Activated T-helper 1 cell treated with anti-CD3 and anti-CD28 coated beads, Interleukin-12 subunit alpha, Interleukin-12 subunit beta, Interleukin-2, Interleukin-4 antibody, amounts not matched to agents 30 ng/mL and 10 ng/mL and 1 ng/mL, durations not matched to agents 14 hours and 24 hours and 36 hours (primary cell): ENCODE measurements at places on chromosomes 7 and 10.

DNA sequence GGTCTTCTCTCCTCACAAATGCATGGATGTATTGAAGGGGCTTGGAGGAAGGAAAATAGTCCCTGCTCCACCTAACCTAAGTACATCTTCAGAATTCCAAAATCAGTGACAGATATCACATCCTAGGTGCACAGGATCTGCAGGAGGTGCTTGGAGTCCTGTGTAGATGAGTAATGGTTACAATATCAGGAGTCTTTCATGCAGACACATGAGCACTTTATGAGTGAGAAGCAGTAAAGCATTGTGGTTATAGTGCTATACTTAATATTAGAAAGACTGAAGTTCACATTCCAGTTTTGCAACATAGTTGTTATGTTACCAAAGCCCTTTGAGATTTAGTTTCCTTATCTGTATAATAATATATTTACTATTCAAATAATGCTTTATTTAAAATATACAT is 516.7 kb downstream of the NEBL start:
- no peak overlapping the region for H3K27ac ChIP-seq
- no peaks in the 10 kb centered on the region for H3K4me1 ChIP-seq
- H3K4me3 ChIP-seq: no peak overlapping the region
- no peak for DNase-seq
- H3K27me3 ChIP-seq: no peaks in the 10 kb centered on the region
- no peaks in the 10 kb centered on the region for H3K36me3 ChIP-seq

GRCh38 chr7:142711196-142711595 is 38.1 kb upstream of the PRSS1 start:
- no peaks in the 10 kb centered on the region for H3K27me3 ChIP-seq
- H3K36me3 ChIP-seq: no peaks in the 10 kb centered on the region
- no peak overlapping the region for H3K4me3 ChIP-seq
- peaks cover 58% of the 10 kb centered on the region for H3K4me1 ChIP-seq

DNA sequence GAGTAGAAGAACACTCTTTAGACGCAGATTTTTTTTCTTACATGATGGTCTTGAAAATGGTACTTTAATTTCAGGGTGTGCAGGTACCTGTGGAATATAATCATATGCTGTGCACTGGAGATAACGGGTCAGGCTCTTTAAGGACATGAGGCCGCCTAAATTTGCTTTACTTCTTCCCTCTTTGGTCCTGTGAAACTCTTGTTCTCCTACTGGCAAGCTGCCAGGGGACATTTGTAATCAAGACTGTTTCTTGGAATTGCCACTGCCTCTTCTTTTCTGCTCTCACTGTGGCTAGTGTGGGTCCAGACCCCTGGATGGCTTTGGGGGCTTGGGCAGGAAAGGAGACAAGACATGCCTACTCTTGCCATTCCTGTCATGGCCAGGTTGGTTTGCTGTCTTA is 146.0 kb downstream of the SND1 start:
- H3K27me3 ChIP-seq: no peaks in the 10 kb centered on the region
- no peak overlapping the region for H3K4me3 ChIP-seq
- H3K4me1 ChIP-seq: peaks cover 19% of the 10 kb centered on the region
- H3K27ac ChIP-seq: no peak overlapping the region
- peaks cover 1% of the 10 kb centered on the region for H3K36me3 ChIP-seq
- DNase-seq: no peak

GRCh38 chr10:60290558-60290957 is 99.1 kb downstream of the ANK3 start:
- H3K36me3 ChIP-seq: no peaks in the 10 kb centered on the region
- no peak overlapping the region for H3K27ac ChIP-seq
- no peaks in the 10 kb centered on the region for H3K27me3 ChIP-seq
- H3K4me1 ChIP-seq: no peaks in the 10 kb centered on the region
- DNase-seq: no peak
- no peak overlapping the region for H3K4me3 ChIP-seq

GRCh38 chr10:78972160-78972946 is 96.4 kb upstream of the ZMIZ1 start:
- peaks cover 17% of the 10 kb centered on the region for H3K27me3 ChIP-seq
- H3K4me1 ChIP-seq: peaks cover 33% of the 10 kb centered on the region
- no peaks in the 10 kb centered on the region for H3K36me3 ChIP-seq
- peak overlapping the region; percentile 81 for H3K27ac ChIP-seq
